ENCODE measurements at places on chromosomes 7 and 10.

- DNase-seq, result no peak
These were observed 34.0 kb downstream of the DLD start for GRCh38 chr7:107924841-107925504.

DNA sequence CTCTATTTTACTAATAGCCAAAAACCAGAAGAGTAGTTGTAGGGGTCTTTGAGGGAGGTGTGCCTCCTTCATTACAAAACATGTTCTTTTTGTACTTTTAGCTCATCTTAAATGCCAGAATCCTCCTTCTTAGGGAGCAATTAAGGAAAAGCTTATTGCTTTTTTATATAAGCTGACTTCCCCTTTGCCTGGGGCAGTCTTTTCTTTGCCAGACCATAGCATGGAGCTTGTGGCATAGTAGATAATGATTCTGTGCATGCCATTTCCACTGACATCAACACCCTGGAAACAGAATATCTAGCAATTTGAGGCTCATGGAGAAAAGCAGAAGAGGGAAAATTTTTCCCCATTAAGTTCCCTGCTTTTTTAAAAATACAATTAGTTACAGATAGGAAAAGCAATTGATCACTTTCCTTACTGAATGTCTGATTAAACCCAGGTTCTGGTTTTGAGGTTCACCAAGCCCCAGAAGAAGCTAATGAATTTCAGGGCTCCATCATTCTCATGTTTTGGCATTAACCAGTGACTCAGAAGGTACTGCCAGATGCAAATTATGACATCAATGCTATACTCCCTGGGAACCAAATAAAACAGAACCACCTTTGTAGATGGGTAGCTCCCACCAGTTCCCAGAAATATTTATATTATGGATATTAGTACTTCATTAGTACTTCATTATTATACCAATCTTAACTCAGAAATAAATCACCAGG lies 410.6 kb downstream of the KCNMA1 start:
- no peak for DNase-seq

GRCh38 chr10:1449572-1450205 lies 287.6 kb downstream of the ADARB2 start:
- no peak for DNase-seq

- DNase-seq, result no peak
These were observed 179.8 kb upstream of the ASAH2 start for GRCh38 chr10:50431133-50431532.

DNA sequence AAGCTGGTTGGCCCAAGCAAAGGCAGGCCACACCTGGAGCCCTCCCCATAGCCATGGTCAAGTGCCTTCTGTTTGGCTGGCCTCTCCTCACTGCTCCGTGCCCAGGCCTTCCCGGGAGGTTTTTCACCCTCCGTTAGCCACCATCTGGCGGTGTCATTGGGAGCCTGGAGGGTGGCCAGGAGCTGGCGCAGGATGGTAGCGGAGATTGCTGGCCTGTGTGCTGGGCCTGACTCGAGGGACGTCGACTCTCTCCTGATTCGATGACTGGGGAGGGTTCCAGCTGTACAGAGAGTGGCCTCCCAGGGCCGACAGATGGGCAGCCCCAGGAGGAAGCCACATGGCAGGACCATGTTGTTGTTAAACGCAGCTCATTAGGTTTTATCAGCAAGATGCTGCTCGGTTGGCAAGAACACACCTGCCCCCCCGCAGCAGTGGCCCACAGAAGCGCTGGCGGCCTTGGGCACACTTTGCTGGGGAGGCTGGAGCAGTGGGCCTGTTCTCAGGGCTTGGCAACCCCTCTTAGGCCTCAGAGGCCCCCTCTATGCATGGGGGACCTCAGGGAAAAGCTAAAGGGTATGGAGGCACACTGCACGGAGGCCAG lies 64.0 kb upstream of the CACUL1 start:
- DNase-seq, result no peak

GRCh38 chr7:99949645-99950228 lies 20.3 kb upstream of the GJC3 start:
- no peak for DNase-seq

- DNase-seq, result no peak
These were observed 17.8 kb downstream of the YKT6 start for GRCh38 chr7:44218418-44219201.

GRCh38 chr7:29843093-29843492 lies 36.8 kb downstream of the WIPF3 start:
- no peak for DNase-seq

DNA sequence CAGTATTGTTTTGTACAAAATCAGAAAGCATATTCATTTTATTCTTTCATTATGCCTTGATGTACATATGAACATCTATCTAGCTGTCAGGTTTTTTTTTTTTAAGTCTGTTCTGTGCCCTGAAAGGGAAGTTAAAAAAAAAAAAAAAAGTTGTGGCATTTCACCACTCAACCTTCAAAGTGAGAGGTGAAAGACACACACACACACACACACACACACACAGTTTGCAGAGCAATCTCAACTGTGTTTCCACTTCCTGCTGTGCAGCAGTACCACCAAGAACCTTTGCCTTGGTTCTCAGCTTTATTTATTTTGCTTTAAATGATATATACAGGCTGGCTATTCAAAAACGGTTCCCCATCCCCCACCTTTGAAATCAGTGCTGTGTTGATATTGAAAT lies 955.6 kb downstream of the GATA3 start:
- peak; percentile 4 for DNase-seq

Measured in stimulated activated CD8-positive, alpha-beta memory T cell treated with anti-CD3 and anti-CD28 coated beads, Interleukin-4, amount 100 ng/mL, for 4 hours (primary cell).